ENCODE measurements at places on chromosomes 16 and 17.

GRCh38 chr16:70573451-70574121, 50.0 kb downstream of the SF3B3 start:
- peak; percentile 95 for DNase-seq

- DNase-seq = no peak
Measured at GRCh38 chr17:50257676-50258224, 16.5 kb upstream of the TMEM92 start.

GRCh38 chr16:50299508-50300105, 33.3 kb downstream of the ADCY7 start:
- no peak for DNase-seq

GRCh38 chr17:83111516-83112282, 32.3 kb downstream of the METRNL start:
- DNase-seq = no peak

DNA sequence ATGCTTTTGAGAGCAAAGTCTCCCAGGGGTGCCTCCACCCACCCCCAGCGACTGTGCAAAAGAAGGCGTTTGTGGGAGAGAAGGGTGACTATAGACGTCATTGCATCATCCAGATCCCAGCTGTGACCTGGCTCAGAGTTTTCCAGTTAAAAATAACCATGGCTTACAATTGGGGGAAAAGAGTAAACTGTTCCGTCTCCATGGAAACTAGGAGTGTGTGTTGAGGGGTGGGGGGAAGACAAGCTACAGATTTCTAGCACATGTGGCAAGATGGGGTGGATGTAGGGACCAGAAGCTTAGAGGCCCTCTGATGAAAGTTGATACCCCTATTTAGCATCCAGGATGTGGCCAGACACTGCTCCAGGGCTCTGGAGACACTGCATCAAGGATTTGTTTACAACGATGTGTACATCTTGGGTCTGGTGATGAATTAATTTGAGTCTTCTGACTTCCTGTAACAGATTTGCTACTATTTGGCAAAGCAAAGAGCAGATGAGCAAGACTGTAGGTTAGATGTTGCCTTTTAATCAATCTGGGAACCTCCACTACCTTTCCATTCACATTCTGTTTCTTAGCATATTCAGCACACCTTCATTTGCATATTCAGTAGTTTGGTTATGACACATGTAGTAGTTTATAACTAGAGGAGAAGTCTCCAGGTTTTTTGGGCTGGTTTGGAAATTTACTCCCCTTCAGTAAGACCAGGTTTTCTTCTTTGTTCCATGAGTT, 6.2 kb upstream of the DUSP14 start:
- DNase-seq = peak; percentile 69

DNA sequence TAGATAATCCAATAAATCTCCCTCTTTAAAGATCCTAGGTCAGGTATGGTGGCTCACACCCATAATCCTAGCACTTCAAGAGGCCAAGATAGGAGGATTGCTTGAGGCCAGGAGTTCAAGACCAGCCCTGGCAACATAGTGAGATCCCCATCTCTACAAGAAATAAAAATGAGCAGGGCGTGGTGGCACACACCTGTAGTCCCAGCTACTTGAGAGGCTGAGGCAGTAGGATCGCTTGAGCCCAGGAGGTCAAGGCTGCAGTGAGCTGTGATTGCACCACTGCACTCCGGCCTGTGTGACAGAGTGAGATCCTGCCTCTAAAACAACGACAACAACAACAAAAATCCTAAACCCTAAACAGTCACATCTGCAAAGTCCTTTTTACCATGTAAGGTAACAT, 2.0 kb upstream of the CCL22 start:
- no peak for DNase-seq

DNA sequence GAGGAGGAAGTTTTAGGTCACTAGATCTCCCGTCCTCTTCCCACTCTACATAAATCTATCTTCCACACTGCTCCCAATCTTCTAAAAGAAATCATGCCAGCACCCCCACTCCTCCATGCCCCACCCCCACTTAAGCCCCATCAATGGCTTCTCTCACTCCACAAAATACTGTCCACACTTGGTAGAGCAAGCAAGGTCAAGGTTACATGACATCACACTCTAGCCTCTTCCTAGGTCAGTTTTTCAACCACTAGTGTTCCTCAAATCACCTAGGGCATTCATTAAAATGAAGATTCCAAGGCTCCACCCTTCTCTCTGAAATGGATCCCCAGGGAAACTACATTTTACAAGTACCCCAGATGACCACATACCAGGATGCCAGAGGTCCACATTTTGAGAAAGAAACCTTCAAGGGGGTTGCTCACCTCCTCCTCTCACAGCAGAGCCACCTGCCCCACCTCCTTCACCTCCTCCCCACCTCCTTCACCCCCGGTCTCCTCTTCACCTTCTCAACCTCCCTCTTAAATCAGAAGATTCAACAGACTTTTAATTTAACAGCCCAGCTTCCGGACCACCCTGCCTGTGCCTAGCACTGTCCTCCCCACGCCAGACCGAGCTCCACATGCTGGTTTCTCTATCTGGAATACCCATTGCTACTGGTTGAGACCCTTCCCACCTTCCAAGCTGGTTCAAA, 3.2 kb downstream of the AMFR start:
- DNase-seq = no peak

DNA sequence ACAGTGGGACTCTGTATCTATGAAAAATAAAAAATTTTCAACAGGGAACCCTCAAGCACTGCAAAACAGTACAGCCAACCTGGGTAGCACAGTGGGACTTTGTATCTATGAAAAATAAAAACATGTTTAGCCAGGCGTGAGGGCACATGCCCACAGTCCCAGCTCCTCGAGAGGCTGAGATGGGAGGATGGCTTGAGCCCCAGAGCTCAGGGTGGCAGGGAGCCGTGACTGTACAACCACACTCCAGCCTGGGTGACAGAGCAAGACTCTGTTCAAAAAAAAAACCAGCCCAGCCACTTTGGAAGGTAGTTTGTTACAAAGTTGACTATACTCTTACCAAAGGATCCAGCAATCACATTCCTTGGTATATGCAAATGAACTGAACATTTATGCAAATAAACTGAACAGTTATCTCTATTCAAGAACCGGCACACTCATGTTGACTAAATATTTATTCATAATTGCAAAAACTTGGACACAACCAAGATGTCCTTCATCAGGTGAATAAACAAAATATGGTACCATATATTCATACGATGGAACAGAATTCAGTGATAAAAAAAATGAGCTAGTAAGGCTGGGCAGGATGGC, 5.2 kb downstream of the RPH3AL start:
- no peak for DNase-seq

DNA sequence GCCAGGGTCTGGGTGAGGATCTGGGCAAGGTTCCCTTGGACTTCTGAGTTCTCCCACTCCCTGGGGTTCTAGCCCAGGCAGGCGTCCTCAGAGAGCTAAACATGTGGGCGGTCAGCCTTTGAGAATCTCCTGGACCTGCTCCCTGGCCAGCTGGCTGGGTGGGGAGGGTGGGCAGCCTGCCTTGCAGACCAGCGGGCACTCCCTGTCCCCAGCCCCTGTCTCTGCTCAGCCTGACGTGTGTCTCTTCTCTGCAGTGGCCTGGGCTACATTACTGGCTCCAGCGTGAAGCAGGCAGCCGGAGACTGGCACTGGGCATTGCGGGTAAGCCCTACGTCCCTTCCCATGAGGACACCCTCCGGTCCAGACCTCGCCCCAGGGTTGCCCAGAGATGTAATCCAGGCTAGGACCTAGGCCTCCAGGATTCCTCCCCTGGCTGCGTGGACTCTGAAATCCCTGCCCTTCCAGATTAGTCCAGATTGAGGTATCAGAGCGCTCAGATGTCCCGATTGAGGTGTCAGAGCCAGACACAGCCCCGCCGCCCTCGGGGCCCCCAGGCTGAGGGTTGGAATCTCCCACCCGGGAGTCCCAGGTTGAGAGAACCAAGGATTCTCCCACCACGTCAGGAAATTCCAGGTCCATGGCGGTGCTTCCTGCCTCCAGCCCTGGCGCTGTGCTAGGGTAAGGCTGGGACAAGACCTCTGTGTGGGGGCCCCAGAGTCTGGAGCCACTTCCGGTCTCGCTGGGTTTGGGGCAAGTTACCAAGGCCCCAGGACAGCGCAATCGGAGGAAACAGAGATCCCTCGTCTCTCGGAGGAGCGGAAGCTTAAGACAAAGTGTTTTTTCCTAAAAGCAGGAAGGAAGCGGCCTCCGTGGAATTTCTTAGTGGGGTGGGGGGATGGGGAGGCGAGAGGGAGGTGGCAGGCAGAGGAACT, 24.1 kb downstream of the MYBBP1A start:
- DNase-seq = no peak

DNA sequence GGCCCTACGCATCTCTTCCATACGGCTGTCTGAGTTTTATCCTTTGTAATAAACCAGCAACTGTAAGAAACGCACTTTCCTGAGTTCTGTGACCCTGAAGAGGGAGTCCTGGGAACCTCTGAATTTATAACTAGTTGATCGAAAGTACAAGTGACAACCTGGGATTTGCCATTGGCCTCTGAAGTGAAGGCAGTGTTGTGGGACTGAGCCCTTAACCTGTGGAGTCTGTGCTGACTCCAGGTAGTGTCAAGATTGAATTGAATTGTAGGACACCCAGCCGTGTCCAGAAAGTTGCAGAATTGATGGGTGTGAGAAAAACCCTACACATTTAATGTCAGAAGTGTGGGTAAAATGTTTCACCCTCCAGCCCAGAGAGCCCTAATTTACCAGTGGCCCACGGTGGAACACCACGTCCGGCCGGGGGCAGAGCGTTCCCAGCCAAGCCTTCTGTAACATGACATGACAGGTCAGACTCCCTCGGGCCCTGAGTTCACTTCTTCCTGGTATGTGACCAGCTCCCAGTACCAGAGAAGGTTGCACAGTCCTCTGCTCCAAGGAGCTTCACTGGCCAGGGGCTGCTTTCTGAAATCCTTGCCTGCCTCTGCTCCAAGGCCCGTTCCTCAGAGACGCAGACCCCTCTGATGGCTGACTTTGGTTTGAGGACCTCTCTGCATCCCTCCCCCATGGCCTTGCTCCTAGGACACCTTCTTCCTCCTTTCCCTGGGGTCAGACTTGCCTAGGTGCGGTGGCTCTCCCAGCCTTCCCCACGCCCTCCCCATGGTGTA, 1.5 kb downstream of the GAA start:
- no peak for DNase-seq

- no peak for DNase-seq
Measured at GRCh38 chr16:79276501-79276900, 324.0 kb downstream of the MAF start.

GRCh38 chr16:69405757-69406156, 18.7 kb upstream of the CYB5B start:
- no peak for DNase-seq

DNA sequence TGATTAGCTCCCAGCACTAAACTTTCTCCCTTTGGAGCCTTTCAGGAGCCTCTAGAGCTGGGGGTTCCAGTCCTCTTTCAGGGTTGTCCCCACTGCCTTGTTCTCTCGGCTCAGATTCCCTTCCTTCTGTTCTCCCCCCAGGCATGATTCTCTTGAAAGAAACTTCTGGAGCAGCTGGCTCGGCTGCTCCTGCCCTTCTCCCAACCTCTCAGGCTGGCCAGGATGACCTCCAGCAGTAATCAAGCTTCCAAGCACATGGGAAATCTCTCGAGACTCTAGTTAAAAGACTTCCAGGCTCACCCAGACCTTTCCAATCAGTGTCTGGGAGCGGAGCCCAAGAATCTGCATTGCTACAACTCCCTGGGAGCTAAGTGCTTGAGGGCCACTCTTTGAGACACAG, 3.6 kb downstream of the SDK2 start:
- DNase-seq = no peak

DNA sequence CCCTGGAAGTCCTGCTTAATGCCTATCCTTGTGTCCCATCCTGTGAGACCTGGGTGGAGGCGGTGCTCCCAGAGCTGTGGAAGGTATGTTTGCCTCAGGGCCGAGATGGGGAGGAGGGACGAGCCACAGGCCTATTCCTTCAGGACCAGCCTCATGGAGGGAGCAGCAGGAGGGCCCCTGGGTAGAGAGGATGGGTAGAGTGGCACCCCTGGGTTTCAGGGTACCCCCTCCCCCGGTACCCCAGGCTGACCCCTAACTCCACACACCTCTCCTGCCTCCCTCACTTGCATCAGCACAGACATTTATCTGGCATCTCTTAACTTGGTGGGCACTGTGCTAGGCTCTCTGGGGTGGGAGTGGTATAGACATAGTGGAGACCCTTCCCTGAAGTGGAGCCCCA, 7.1 kb downstream of the ASB16 start:
- DNase-seq = no peak

GRCh38 chr16:85563515-85564276, 49.4 kb upstream of the GSE1 start:
- no peak for DNase-seq

DNA sequence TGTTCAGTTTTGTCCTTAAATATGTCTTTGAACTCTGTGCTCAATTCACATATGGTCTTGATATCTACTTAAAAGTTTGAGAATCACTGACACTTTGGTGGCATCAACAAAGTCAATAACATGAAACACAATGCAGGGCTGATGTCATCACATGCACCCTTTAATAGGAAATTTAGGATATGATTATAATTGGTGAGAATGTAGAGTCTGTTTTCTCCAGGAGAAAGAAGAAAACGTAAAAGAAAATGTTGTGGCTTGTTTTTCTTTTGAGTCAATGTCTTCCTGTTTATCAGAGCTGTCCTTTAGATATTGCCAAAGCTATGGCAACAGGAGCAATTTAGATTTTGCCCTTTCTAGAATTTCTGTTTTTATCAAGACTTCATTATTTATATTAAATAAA, 396.9 kb downstream of the CDH13 start:
- no peak for DNase-seq

DNA sequence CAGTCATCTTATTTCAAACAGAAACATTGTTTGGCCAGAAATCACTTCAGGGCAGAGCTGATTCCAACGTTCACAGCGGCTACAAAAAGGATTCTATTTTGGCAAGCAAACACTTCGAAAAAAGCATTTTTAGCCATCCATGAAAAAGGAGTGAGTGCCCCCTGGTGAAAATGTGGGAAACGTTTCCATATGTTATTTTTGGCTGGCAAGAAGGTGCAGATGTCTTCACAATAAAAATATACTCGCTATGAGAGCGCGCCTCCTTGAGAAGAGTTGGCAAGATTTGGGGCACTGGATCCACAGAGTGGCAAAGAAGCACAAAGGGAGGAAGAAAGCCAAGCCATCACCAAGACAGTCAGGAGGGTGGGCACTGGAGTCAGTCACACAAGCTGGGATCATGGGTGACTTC, 191.1 kb downstream of the CHD9NB start:
- no peak for DNase-seq

- no peak for DNase-seq
Measured at GRCh38 chr17:74691151-74691550, 21.6 kb downstream of the CD300LF start.

GRCh38 chr16:3135126-3135715, 392 bp downstream of the ZNF213 start:
- no peak for DNase-seq

- no peak for DNase-seq
Measured at GRCh38 chr17:54749157-54749556, 151.5 kb upstream of the TOM1L1 start.

DNA sequence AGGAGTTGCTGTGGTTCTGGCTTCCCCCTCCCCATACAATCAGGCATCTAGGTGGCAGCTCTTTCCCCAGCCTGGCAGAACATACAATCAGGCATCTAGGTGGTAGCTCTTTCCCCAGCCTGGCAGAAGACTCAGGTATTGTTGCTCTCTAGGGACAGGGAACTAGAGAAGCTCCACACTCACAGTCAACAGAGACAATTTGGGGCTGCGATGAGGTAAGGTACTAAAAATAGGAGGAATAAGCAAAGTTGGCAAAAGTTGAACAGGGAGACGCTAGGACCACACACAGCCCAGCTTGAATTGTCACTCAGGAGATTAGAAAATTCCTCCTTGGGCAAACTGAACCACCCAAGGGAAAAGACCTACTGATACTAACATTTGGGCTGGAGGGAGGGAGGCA, 315.5 kb upstream of the CDH5 start:
- DNase-seq = no peak
